ENCODE measurements at places on chromosomes 2 and 18.

GRCh38 chr2:178241844-178242551 lies 47.7 kb downstream of the OSBPL6 start:
- DNase-seq = no peak

DNA sequence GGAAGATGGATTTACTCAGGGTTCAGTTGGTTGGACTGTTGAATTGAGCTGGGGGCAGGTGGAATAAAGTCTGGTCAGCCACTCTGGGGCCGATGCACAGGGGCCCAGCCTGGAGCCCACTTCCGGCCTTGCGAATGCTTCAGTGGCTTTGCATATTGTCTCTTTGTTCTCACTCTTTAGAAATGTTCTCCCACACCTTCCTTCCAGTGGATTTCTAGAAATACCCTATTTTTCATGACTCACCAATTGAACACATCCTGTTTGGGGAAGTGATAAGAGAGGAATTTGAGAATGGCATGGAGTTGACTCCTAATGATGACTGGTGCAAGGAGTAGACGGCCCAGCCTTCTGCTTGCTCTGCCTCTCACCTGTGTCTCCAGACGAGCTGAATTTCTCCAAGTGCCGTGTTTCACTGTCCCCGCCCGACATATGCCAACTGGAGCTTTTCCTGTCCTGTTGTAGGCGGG lies 28.1 kb downstream of the ASAP2 start:
- no peak for DNase-seq

DNA sequence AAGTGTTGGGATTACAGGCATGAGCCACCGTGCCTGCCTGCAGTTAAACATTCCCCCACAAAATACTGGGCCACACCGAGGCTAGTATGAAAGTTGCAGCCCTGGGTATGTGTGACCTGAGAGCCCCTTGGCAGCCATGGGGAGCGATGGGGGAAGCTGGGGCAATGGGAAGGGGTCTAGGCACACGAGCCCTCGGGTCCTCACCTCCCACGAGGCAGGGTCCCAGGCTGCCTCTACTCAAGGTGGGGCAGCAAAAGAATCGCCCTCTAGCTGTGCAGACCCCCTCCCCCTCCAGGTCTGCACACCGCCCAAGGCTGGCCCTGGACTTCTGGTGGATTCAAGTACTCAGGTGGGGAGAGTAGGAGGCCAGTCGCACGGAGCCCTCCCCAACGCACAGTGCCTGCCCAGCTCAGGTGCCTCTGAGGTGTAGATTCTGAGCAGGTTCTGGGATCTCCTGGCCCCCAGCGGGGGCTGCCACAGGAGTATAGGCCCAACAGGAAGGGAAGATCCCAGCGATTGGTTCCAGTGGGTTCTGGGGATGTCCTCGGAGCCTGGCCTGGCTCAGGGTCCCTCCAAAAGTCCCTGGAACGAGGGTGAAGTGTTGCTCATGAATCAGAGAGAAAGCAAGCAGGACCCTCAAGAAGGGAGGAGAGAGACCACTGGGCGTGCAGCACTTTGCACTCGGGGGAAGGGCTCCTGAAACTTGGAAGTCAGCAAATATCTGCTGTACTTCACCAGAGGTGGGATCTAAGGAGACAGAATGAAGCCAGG lies 2.6 kb downstream of the GPR35 start:
- DNase-seq = no peak

DNA sequence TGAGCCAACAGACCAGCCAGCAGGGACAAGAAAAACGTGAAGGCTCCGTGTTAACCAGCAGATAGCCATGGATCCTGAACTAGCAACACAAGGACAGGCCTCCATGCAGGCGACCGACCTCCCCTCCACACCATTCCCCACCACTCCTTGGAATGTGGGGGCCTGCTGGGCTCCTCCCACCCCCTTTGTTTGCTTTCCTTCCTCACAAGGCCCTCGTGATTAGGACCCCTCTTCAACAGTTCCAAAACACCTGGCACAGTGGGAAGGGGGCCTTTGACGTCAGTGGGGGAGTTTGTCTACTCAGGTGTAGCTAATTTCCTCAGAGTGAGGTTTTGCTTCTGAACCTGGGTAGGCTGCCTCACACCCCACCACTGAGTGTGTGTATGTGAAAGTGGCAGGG lies 37.8 kb downstream of the SLC14A2 start:
- no peak for DNase-seq

DNA sequence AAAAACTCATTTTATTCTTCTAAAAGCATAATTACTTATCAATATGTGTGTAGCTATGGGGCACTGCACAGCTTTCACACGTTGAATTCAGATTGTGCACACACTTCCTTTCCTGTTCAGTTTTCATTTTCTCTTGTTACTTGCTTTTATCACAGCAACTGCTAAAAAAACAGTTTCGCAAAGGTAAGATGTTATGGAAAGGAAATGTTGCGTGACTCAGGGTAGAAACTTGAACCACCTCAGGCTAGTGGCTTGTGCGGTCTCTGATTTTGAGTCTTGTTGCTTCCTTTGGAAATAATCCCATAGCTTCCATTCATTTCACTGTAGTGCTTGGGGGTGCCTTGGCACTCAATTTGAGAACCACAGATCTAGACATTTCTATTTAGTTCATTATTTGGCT lies 171.9 kb downstream of the FMNL2 start:
- DNase-seq = no peak

GRCh38 chr2:233811732-233812131 lies 33.6 kb downstream of the MROH2A start:
- DNase-seq = no peak

DNA sequence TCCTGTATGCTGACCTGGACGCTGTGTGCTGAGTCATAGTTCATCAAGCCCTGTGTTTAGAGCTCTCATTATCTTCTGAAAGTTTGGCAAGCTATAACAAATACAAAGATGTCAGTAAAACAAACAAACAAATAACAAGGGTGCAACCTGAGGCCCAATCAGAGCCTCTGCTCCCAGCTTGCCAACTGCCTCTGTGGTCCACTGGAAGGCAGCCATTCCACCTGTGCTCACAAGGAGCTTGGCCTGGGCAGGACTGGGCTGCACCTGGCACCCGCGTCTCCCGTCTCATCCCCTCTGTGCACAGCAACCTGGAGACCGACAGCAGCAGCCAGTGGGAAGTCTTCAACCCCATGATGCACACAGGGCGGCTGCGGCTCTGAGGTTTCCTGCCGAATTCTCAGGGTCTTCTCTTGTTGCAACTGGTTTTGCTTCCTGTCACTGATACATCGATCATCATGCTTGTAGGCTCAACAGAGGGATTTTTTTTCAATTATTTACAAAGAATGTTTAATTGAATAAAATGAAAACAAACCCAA lies 97.8 kb downstream of the TMEM18 start:
- DNase-seq = no peak

DNA sequence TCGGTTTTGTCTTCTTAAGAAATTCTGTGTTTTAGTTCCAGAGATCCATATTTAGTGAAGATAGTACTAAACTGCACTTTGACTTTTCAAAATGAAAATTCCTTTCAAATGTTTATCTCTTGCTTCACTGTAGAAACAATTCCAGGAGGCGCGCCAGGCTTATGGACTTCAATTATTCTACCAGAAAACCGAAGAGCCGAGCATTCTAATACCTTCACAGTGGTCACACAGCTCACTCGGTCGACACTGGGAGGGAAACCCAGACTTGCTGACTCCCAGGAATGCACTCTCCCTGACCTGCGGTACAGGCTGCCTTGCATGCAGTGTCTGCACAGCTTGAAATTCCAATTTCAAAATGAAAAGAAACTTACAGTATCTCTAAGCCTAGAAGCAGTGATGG lies 119.9 kb upstream of the PIEZO2 start:
- DNase-seq = no peak

DNA sequence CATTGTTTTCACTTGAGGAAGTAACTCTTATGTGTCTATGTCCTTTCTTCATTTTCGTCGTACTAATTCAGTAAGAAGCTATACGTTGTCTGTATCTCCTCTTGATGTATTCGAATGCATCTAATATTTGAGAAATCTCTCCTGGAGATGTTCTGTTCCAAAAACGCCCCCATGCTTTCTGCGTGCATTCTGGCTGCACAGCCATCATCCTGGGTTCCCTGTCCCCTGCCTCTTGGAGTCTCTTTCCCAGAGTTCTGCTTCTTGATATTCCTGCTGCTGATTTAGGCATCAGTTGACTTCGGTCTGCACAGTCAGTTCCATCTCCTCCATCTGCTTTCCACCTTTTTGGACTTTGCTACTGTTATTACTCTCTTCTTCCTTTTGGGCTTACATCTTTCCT lies 13.5 kb downstream of the PNO1 start:
- no peak for DNase-seq

GRCh38 chr2:30684026-30684425 lies 123.2 kb downstream of the CAPN13 start:
- no peak for DNase-seq

- DNase-seq = no peak
Observed at GRCh38 chr18:36406805-36407204, 109.3 kb downstream of the FHOD3 start.

- DNase-seq = no peak
Observed at GRCh38 chr2:162244541-162245031, 1.3 kb upstream of the FAP start.

GRCh38 chr2:240418311-240418710 lies 17.2 kb upstream of the GPC1 start:
- DNase-seq = no peak

GRCh38 chr2:217469203-217469810 lies 533.5 kb downstream of the TNS1 start:
- no peak for DNase-seq

DNA sequence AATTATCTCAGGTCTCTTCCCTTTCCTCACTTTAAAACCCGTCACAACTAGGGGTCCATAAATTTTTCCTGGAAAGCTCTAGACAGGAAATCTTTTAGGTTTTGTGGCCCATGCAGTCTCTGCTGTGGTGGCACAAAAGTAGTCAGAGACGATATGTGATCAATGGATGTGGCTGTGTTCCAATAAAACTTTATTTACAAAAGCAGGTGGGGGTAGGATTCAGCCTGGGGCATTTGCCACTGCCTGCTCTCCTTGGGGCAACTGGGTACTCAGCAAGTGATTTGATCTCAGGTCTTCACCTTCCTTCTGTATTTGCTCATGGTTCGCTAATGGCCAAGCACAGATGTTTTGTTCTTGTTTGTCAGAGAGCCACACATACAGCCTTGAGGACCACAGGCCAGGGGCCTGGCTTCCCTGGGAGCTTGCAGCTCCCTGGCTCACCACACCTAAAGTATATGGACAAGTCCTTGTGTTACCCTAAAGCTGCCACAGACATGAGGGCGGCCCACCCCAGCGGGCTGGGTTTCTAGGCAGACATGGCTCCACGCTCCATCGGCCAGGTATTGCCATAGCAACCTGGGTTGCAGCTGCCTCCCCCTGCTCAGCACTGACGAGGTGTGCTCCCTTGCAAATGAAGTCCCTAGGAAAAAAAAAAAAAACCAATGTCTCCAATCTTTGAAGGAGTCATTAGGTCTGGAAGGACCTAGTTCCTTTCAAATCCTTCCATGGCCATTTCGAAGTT lies 89.7 kb upstream of the YWHAQ start:
- DNase-seq = peak; percentile 46

DNA sequence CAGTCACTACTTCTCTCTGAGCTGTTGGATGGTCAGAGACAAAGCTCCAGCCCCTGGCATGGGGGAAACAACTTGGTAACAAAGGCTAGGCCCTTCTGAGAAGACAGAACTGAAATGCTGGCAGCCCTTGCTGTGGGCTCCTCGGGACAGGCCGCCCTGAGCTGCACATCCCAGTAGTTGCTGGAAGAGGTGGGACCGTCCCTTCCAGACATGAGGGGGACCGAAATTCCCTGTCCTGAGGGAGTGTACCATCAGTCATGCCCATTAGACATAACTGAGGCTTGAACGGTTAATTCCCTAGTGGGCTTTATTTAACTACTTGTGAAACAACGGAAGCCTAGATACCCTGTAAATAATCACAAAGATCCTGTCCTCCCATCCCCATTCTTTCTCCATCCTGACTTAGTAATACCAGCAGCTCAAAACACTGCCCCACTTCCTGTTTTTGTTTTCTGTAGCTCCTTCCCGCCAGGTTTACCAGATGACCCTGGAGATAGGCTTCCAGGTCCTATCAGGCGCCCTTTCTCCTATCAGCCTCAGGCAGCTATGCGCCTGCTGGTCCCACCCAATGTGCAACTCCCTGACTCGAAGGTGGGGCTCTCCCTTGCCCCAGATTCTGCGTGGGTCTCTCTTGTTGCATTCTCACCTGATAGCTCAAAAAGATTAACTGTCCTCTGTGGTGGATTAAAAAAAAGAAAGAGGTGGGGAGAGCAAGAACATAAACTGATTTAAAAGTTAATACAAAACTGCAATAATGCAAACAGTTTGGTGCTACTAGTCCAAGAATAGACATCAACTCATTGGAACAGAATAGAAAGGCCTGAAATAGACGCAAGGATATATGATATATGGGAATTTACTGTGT lies 37.0 kb upstream of the NT5DC4 start:
- DNase-seq = no peak

DNA sequence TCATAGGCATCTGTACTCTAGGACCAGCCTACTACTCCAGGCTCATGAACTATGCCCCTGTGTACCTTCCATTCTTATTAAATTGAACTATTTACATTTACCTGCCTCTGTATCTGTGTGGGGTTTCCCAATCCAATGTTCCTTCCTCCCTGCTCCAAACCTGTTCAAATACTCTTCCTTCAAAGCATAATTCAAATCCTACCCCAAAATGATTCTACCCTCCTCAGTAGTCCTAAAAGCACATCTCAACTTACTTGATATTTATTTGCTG lies 3.8 kb downstream of the MEMO1 start:
- no peak for DNase-seq

GRCh38 chr2:165248238-165248637 lies 9.0 kb downstream of the SCN2A start:
- no peak for DNase-seq

GRCh38 chr2:213001297-213001910 lies 150.0 kb downstream of the IKZF2 start:
- DNase-seq = peak; percentile 35

GRCh38 chr2:46967990-46968647 lies 52.5 kb upstream of the MCFD2 start:
- DNase-seq = no peak

GRCh38 chr2:220891405-220891804 lies 680.7 kb downstream of the EPHA4 start:
- no peak for DNase-seq

- DNase-seq = no peak
Observed at GRCh38 chr2:190810981-190811587, 69.5 kb upstream of the GLS start.

DNA sequence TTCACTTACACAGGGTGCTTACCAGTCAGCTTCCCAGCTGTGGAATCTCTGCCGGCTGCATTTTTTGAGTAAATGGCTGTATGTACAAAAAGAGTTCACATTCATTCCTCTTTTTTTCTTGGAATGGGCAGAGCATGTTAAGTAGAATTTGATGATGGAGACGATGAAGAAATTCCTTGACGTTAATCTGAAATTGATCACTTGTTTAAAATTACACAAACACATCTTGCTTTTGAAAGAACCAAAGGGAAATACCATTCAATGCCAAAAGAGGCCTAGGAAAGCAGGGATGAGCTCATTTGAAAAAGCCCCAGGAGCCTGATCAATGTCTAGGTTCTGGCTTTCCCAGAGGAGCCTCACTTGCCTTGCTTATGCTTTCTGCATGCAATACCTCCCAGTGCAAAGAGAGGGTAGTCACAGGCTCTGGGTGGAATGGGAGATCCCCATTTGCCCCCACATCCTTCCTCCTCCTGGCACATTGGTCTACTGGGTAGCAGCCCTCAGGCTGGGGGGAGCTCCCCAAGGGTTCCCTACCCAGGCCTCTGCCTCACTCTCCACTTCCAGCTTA lies 12.3 kb upstream of the SMAD7 start:
- DNase-seq = no peak
